ENCODE measurements at places on chromosomes 4 and X. TPM values are rescaled to one million over a fixed set of nuclear protein-coding genes. Genes with fewer than 3 reads are reported as not detected.
A peak's percentile ranks its signal among the peaks of the same experiment; 100 is the strongest.

The CDKL2 gene
- total RNA-seq = 0.13 TPM

The DUSP21 gene
- not detected for total RNA-seq

The BEND2 gene
- not detected for total RNA-seq

The CXXC4 gene
- total RNA-seq = 0.38 TPM

The ADGRG4 gene
- 0.13 TPM for total RNA-seq

The PROM1 gene
- total RNA-seq = 1.3 TPM

The ARHGAP36 gene
- total RNA-seq = not detected

The MOB1B gene
- total RNA-seq = 6.0 TPM

The GAGE1 gene
- total RNA-seq = not detected

The MAOA gene
- 158 TPM for total RNA-seq

The PPEF2 gene
- total RNA-seq = 0.05 TPM

- DNase-seq = no peak
Observed at GRCh38 chr4:42638993-42639392, 17.9 kb downstream of the ATP8A1 start.

DNA sequence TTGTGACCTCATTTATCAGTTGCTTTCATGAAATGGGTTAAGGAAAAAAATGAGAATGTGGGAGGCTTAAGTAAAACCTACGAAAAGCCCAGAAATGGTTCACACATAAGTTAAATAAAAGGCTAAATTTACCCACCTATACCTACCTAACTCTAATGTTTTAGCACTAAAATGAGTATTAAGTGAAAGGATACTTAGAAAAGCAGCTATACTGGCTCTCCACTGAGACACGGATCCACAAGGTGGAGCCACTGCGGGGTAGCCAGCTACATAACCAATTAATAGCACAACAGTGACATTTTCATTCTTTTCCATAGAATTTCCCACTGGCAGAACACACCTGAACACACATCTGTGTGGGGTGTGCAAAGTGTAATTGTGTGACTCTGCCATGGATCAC is 101.9 kb downstream of the MAML3 start:
- DNase-seq = no peak

DNA sequence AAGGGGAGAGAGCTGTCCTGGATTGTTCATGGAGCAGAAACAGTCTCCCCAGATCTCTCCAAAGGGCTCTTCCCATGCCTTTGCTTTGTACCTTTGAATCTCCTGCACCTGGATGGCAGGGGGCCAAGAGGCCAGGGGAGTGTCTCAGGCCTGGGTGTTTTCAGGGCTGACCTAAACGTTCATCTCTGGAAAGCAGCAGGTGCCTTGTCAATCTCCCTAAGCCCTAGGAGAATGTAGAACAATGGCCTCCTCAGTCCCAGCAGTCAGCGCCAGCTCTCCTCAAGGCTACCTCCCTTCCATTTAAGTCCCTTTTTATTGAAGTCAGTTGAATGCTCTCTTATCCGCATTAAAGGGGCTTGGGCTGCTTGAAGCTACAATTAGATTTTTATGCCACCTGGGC is 31.2 kb upstream of the NSUN7 start:
- DNase-seq = peak; percentile 54

DNA sequence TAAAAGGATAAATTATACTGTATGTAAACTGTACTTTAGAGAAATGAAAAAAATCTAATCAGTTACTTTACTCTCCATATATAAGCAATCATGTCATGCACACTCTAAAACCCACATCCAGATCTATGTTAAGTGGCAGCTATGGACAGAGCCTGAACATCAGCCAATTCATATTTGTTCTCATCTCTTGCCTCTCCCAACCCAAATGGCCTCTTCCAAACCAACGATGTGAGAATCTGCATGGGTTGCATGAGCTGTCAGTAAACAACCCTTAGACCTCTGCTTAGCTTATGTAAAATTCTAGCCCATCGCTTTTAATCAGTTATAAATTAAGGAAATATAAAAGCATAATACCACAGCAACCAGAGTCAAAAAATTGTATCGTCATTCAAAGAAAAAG is 288.7 kb upstream of the INTU start:
- DNase-seq = no peak

- no peak for DNase-seq
Observed at GRCh38 chr4:41257906-41258305, 1.2 kb downstream of the UCHL1 start.

GRCh38 chr4:69044247-69044646 is 52.0 kb upstream of the UGT2B7 start:
- no peak for DNase-seq

DNA sequence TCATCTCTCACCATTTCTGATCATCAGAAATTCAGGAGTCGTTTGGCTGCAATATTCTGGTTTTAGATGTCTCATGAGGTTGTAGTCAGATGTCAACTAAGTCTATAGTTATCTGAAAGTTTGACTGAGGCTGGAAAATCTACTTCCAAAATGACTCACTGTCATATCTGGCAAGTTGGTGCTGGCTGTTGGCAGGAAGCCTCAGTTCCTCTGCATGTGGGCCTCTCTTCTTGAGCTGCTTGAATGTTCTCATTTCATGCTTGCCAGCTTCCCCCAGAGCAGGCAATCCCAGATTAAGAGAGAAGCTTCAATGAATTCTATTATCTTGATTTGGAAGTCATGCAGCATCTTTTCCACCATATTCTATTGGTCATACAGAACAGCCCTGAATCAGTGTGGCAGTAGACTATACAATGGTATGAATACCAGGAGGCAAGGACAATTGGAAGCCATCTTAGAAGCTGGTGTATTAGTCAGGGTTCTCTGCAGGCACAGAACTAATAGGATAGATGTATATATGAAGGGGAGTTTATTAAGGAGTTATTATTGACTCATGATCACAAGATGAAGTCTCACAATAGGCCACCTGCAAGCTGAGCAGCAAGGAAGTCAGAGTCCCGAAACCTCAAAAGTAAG is 46.8 kb upstream of the ELF2 start:
- DNase-seq = no peak

- no peak for DNase-seq
Observed at GRCh38 chr4:38820329-38821061, 15.9 kb upstream of the TLR1 start.

DNA sequence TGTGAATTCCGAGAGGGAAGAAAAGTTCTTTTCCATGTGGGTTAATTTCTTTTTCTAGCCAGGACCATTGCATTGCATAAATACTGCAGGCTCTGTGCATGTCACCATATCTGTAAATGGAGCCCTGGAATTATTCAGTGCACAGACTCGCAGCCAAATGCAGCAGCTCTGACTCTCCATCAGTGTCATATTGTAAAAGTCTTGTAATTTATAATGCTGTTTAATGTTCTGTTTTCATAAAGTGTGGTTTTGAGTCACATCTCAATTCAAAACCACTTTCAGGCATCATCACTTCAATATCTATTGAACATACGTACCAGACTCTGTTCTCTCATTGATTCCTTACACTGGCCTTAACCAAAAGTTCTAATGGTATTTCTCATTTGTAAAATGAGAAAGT is 193.9 kb upstream of the RPL34 start:
- no peak for DNase-seq

DNA sequence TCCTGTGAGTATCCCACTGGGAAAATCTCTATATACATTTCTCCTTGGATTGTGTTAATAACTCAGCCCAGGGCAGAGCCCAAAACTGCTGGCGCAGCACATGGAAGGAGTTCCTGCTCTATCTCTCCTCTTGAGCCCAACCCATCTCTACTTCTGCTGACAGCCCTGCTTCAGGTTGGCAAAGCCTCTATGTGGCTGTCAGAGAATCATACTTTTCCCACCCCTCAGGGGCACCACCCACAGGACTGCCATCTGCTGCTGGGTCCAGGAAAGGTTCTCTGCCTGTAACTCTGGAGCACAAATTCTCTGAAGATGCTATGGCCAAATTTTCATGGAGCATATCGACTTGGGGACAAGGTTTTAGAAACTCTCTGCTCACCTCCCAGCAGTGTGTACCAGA is 278.5 kb upstream of the EMCN start:
- no peak for DNase-seq

GRCh38 chr4:189843413-189844009 is 97.2 kb upstream of the FRG1 start:
- no peak for DNase-seq

- no peak for DNase-seq
Observed at GRCh38 chrX:42754115-42754514, 23.8 kb downstream of the PPP1R2C start.

GRCh38 chr4:26218677-26219605 is 101.9 kb upstream of the RBPJ start:
- no peak for DNase-seq

GRCh38 chr4:89000382-89000781 is 56.6 kb downstream of the FAM13A start:
- no peak for DNase-seq

- no peak for DNase-seq
Observed at GRCh38 chr4:38930204-38930603, 62.6 kb downstream of the FAM114A1 start.

DNA sequence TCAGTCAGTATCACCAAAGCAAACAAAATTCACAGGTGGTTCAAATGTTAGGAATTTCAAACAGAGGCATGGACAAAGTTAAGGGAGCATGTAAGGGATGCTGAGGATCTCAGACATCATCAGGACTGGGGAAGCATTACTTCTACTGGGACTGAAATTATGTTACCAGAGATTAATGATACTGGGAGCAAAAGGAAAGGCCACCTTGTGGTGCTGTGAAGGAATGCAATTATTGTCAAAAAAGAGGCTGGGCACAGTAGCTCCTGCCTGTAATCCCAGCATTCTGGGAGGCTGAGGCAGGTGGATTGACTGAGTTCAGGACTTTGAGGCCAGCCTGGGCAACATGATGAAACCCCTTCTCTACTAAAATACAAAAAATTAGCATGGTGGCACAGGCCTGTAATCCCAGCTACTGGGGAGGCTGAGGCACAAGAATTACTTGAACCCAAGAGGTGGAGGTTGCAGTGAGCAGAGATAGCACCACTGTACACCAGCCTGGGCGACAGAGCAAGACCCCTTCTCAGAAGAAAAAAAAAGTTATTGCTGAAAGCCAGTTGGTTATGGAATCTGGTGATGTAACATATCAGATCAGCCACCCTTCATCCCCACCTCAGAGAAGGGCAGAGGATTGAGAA is 954.3 kb downstream of the PCDH7 start:
- DNase-seq = no peak

GRCh38 chr4:98341309-98341708 is 80.1 kb downstream of the RAP1GDS1 start:
- DNase-seq = no peak

GRCh38 chr4:90113881-90114457 is 13.2 kb upstream of the CCSER1 start:
- no peak for DNase-seq

DNA sequence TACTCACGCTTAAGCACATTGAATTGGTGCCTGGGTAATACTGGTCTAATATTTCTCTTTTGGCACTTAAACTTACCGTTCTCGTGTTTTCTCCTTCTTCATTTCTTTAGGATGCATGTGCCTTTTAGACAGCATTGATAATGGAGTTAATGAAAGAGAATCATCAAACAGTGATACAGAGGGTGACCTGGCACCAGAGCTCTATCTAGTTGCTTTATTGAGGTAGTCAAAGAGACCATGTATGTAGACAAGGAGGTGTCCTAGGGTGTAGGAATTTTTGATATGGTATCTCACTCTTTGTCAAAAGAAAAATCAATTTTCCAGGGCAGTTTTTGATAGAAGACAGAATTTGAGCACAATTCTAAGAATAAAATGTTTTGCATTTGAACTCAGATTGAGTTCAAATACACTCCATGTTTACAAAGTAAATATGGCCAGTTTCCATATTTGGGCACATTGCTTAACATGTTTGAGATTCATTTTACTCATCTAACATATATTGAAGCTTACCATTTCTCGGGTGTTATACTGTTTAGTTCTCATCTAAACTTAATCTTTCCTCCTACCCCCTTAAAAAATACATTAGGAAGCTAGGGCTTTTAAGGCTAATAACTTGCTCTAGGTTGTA is 92.0 kb downstream of the WWC2 start:
- no peak for DNase-seq

DNA sequence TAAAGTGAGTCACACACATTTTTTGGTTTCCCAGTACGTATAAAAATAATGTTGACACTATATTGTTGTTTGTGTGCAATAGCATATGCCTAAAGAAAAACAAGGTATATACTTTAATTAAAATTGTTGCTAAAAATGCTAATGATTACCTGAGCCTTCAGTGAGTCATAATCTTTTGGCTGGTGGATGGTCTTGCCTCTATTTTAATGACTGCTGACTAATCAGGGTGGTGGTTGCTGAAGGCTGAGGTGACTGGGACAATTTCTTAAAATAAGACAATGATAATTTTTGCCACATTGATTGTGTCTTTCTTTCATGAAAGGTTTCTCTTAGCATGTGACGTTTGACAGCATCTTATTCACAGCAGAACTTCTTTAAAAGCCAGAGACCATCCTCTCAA is 21.0 kb upstream of the ANXA10 start:
- DNase-seq = no peak

- DNase-seq = no peak
Observed at GRCh38 chr4:7021930-7022664, 21.1 kb upstream of the TADA2B start.

GRCh38 chr4:146814750-146815149 is 130.9 kb downstream of the TTC29 start:
- DNase-seq = no peak

DNA sequence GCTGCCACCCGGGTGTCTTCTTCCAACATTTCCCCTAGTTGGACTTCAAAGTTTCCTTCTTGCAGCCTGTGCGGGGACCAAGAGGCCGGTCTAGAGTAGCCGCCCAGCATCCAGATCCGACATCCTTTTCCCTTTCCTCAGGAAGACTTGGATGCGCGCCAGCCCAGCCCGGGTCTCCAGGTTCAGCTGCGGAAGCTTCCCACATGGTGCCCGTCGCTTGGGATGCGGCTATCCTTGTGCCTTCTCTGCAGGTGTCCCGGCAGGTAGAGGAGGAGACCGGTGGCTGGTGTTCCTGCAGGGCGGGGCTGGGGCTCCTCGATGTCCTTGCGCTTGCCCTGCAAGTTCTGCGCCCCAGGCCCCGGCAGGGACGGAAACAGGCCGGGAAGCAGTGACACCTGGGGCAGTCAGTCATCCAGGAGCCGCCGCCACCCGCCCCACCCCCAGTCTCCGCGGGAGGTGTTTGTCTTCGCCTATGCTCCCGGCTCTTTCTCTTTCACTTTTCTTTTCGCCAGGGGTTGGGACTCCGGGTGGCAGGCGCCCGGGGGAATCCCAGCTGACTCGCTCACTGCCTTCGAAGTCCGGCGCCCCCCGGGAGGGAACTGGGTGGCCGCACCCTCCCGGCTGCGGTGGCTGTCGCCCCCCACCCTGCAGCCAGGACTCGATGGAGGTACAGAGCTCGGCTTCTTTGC is at the start of gene IL15:
Gene IL15, plus strand, starts transcription at position 502 of the 689 bp plus-strand sequence. CDS start 82,882 bp downstream, outside the sequence.
- peak; percentile 88 for DNase-seq

All from left lobe of liver (tissue), 2 donors.